HS-27A (cell line): ENCODE measurements at places on chromosomes 7 and 10.

GRCh38 chr10:30014511-30014910 is 44.9 kb downstream of the JCAD start:
- DNase-seq, result no peak

- DNase-seq, result no peak
Observed at GRCh38 chr10:11468126-11468742, 143.2 kb downstream of the USP6NL start.

DNA sequence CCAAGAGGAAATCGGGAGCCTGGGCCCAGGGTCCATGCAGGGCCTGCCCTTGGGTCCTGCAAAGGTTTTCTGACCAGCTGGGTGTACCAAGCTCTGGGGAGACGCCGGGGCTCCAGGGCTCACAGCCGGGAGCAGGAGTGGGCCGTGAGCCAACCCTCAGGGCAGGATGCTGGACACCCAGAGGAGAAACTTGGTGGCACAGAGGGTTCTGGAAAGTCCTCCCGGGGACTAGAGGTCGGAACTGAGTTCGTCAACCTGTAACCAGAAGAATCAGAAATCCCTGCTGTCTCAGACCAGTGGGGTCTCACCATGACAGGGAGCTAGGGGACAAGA is 29.2 kb upstream of the PPP2R2D start:
- DNase-seq, result no peak

- no peak for DNase-seq
Observed at GRCh38 chr7:122314284-122314683, 9.7 kb upstream of the FEZF1 start.

- no peak for DNase-seq
Observed at GRCh38 chr10:2882628-2883027, 184.7 kb upstream of the PFKP start.

GRCh38 chr7:30649717-30650420 is 32.4 kb downstream of the CRHR2 start:
- no peak for DNase-seq

- no peak for DNase-seq
Observed at GRCh38 chr7:123635551-123636359, 19.9 kb upstream of the LMOD2 start.

GRCh38 chr10:34292675-34293074 is 522.4 kb downstream of the PARD3 start:
- DNase-seq, result no peak

DNA sequence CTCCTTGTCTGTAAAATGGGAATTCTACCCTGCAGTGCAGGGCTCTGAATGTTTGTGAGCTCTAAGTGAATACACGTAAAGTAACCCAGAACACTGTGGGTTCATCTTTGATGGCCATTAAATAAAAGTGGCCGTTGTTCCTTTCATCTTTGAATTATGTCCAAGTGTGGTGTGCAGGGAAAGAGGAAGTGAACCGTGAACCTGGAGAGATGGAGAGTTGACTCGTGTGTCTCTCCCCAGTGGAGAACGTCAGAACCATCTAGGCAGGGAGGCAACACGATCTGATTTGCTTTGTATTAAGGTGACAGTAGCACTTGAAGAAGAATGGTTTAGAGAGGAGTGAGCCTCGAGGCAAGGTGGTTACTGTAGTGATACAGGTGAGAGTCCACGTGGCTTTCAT is 93.5 kb upstream of the GJD4 start:
- DNase-seq, result no peak

DNA sequence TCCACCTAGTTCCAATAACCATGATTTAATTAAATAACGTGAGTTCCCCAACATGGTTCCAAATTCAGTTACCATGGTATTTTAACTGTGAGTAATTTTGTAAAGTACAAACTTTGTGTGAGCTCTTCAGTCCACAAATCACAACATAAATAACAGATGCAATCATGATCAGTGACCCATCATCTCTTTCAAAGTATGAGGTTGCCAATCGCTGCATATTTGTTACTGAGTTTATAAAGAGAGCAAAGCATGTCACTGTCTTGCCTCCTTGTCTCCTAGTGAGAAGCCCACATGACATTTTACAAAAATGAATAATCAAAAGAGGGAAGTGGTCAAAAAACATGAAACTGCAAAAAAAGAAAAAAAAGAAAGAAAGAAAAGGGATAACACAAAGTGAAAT is 69.1 kb upstream of the PDSS1 start:
- DNase-seq, result no peak

DNA sequence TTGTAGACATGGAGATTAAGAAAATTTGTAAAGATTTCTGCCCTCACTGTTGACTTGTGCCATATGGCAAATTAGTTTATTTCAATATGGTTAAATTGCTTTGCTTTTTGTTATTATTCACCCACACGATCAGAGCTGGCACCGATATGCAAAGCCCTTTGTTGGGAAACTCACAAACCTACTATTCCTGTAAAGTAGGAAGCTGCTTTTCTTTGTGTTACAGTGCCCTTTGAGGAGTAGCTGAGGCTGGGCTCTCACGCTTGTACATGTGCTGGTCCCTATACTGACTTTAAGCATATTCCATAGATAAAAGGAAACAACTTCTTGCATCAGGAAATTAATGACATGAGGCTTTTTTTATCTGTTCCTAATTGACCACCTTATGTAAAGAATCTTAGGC is 17.6 kb upstream of the AOAH start:
- no peak for DNase-seq

DNA sequence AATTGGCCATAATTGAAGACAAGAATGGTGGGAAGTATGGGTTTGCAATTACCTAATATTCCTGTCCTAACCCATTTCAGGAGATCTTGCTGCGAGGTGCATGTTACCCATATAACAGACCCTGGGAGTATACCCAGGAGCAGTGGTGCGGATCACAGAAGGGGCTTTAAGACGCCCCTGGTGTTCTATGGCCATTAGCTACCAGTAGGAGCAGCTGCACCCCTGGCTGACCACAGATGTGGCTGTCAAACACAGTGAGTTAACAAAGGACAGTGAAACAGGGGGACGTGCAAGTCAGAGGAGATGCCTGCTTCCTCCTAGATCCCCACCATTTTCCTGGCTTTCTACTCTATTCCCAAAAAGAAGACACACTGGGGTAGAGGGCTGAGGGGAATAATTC is 25.2 kb downstream of the AOC1 start:
- DNase-seq, result no peak

DNA sequence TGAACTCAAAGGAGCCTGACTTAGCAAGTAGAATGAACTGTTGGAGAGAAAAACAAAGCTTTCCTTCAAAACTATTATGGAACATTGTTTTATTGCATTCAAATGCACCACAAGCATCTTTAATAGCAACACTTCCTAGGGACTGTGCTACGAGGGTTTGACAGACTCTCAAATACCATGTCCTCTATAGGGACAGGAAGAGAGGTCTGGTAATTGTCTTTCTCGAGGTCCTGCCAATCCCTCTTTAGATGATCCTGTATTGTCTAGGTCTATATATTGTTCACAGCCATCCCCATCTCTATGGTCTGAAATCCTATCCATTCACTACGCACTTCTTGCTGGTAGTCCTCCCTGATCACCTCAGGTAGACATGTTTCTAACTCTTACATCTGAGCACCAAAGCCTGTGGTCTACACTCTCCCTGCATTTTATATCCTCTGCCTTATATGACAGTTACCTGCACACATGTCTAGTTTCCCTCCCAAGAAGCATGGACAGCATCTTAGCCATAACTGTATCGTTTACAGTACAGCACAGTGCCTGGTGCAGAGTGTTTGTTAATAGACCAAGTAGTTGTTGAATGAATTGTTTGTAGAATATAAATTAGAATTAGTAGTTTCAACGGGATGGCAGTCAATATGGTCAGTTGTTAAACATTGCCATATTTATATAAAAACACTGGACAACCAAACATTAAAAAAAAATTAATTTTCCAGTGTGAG is 21.7 kb upstream of the LRRC17 start:
- DNase-seq, result no peak
